ENCODE measurements at places on chromosomes 4 and X. TPM values are rescaled to one million over a fixed set of nuclear protein-coding genes. Genes with fewer than 3 reads are reported as not detected.

The ITGB1BP2 gene
- total RNA-seq, result 7.1 TPM

The ZNF157 gene
- total RNA-seq, result not detected

DNA sequence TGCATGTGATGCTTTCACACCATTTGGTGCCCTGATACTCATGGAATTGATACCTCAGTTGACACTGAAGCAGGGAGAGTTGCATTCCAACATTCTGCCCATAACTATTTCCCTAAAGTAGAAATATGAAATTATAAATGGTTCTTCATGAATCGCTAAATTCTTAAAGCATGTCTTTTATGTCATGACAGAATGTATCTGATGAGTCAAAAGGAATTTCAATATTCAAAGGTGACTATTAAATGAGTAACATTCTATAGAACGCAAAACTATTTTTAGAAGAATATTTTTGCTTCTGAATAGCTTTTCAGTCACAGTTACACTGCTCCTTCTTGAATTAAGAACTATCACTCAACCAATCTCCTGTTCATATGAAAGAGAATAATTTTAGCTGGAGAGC, 152.8 kb downstream of the ADGRA3 start:
- no peak for ATAC-seq

- ATAC-seq, result no peak
Observed at GRCh38 chr4:84796394-84796793, 170.1 kb downstream of the WDFY3 start.

DNA sequence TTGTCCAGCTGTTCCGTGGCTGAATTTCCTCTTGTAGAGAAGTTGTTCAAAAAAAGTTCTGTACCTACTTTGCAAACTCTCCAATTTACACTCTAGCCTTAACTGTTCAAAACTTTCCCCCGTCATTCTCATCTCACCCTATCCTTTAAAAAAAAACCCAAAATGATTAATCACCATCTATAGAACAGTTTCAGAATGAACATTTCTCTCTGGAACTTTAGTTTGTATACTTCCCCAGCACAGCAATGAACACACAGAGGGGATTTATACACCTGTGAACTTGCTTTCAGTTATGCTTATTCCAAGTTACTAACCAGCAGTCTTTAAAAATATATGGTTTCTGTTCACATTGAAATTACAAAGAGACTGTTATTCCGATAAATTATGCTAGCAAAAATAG, 1.2 kb downstream of the GEMIN8 start:
- no peak for ATAC-seq

The RAB41 gene
- not detected for total RNA-seq

The STARD8 gene
- 10.9 TPM for total RNA-seq

DNA sequence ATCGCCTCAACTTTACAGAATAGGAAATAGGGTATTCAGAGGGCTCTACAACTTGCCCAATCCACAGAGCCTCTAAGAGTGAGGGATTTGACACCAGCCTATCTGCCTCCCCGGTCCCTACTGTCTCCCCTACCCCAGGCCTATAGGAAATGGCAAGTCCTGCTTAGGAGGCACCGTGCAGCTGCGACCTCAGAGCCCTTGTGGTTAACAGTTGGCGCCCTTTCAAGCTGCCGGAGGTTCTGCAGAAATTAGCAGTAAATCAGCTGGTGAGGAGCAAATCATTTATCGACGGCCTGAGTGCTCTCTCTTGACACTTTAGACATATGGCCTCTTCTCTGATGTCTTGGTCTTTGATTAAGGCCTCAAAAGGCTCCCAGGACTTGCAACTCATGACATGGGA, 96.9 kb downstream of the CLNK start:
- no peak for ATAC-seq

GRCh38 chr4:142408003-142408441, 438.1 kb downstream of the INPP4B start:
- ATAC-seq, result no peak

The KCND1 gene
- total RNA-seq, result 1.6 TPM

The OPN1MW gene
- total RNA-seq, result not detected

The EGF gene
- total RNA-seq, result 0.23 TPM

The RNF150 gene
- 70.5 TPM for total RNA-seq

The TNIP3 gene
- not detected for total RNA-seq

The GAGE12F gene
- not detected for total RNA-seq

GRCh38 chr4:162015090-162015489, 148.7 kb downstream of the FSTL5 start:
- no peak for ATAC-seq

- no peak for ATAC-seq
Observed at GRCh38 chr4:185227713-185228278, 18.4 kb downstream of the SNX25 start.

Data from gastroesophageal sphincter (tissue), 4 donors.